ENCODE measurements at places on chromosomes 2 and 18. TPM values are rescaled to one million over a fixed set of nuclear protein-coding genes. Genes with fewer than 3 reads are reported as not detected.

DNA sequence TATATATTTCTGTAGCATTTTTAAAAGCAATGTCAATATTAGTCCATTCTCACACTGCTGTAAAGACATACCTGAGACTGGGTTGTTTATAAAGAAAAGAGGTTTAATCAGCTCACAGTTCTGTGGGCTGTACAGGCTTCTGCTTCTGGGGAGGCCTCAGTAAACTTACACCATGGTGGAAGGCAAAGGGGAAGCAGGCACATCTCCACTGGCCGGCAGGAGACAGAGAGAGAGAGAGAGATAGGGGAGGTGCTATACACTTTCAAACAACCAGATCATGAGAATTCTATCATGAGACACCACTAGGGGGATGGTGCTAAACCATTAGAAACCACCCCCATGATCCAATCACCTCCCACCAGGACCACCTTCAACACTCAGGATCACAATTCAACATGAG is 43.1 kb downstream of the CHMP3 start:
- H3K4me3 ChIP-seq: no peak overlapping the region
- no peak overlapping the region for H3K27ac ChIP-seq
- no peaks in the 10 kb centered on the region for H3K4me1 ChIP-seq
- H3K36me3 ChIP-seq: peaks cover 9% of the 10 kb centered on the region

GRCh38 chr2:203656522-203657287 is 49.7 kb upstream of the CD28 start:
- DNase-seq: no peak
- no peaks in the 10 kb centered on the region for H3K36me3 ChIP-seq
- H3K4me1 ChIP-seq: peaks cover 30% of the 10 kb centered on the region
- H3K27me3 ChIP-seq: no peaks in the 10 kb centered on the region

GRCh38 chr2:30446602-30447148 is 371 bp upstream of the LCLAT1 start:
- peak overlapping the region; percentile 96 for H3K4me3 ChIP-seq
- H3K36me3 ChIP-seq: peaks cover 3% of the 10 kb centered on the region
- H3K4me1 ChIP-seq: peaks cover 24% of the 10 kb centered on the region
- no peaks in the 10 kb centered on the region for H3K27me3 ChIP-seq

DNA sequence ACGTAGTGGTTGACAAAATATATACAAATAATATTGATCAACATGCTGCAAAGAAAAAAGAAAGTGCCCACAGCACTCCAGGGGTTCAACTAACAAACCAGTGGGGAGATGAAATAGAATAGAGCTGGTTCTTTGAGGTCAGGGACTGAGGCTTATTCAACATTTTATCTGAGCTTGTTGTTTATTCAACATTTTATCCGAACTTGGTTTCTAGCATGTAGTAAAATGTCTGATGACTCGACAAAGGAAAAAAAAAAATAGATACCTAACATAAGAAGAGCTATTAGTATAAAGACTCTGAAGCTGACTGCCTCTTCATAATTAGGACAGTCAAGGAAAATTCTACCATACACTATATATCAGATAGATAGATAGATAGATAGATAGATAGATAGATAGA is 440.9 kb downstream of the NRXN1 start:
- no peaks in the 10 kb centered on the region for H3K4me1 ChIP-seq
- no peak for DNase-seq
- H3K27me3 ChIP-seq: no peaks in the 10 kb centered on the region
- no peak overlapping the region for H3K4me3 ChIP-seq
- H3K27ac ChIP-seq: no peak overlapping the region
- H3K36me3 ChIP-seq: no peaks in the 10 kb centered on the region

- no peak overlapping the region for H3K4me3 ChIP-seq
- no peaks in the 10 kb centered on the region for H3K4me1 ChIP-seq
- DNase-seq: no peak
- H3K36me3 ChIP-seq: no peaks in the 10 kb centered on the region
Observed at GRCh38 chr2:79619976-79620375, 107.1 kb downstream of the CTNNA2 start.

The FBXO41 gene
- total RNA-seq: 3.7 TPM

The C2orf92 gene
- 10.3 TPM for total RNA-seq

The LANCL1 gene
- total RNA-seq: 37.2 TPM
